ENCODE measurements at places on chromosomes 3 and 15. TPM values are rescaled to one million over a fixed set of nuclear protein-coding genes. Genes with fewer than 3 reads are reported as not detected.
A peak's percentile ranks its signal among the peaks of the same experiment; 100 is the strongest.

The CCDC32 gene
- total RNA-seq, result 24.4 TPM

- H3K4me1 ChIP-seq, result no peaks in the 10 kb centered on the region
- no peak overlapping the region for H3K4me3 ChIP-seq
- DNase-seq, result no peak
- no peaks in the 10 kb centered on the region for H3K27me3 ChIP-seq
- peaks cover 64% of the 10 kb centered on the region for H3K36me3 ChIP-seq
Measured at GRCh38 chr3:12577379-12577778, 20.5 kb downstream of the MKRN2 start.

GRCh38 chr15:101168463-101168824 lies 83.4 kb downstream of the CHSY1 start:
- DNase-seq, result no peak
- H3K4me3 ChIP-seq, result no peak overlapping the region
- H3K36me3 ChIP-seq, result no peaks in the 10 kb centered on the region
- peak overlapping the region; percentile 60 for H3K27ac ChIP-seq

DNA sequence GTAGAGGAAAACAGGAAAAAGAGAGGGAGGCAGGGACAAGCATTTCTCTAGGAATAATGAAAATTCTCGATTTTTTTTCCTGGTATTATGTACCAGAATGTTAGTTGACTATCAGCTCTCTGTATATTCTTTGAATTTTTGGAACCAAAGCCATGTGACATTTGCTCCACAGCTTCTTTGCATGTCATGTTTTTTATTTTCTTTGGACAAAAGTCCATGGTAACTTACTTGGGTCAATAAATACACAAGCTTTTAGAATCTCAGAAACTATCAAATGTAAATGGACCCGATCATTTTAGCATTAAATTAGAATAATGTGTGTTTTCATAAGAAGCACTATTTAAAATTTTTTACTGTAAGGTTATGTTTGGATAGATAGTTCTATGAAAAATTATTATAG lies 320.5 kb downstream of the ZIC1 start:
- no peaks in the 10 kb centered on the region for H3K4me1 ChIP-seq
- no peaks in the 10 kb centered on the region for H3K27me3 ChIP-seq
- no peak overlapping the region for H3K4me3 ChIP-seq
- H3K36me3 ChIP-seq, result no peaks in the 10 kb centered on the region
- H3K27ac ChIP-seq, result no peak overlapping the region
- DNase-seq, result no peak

DNA sequence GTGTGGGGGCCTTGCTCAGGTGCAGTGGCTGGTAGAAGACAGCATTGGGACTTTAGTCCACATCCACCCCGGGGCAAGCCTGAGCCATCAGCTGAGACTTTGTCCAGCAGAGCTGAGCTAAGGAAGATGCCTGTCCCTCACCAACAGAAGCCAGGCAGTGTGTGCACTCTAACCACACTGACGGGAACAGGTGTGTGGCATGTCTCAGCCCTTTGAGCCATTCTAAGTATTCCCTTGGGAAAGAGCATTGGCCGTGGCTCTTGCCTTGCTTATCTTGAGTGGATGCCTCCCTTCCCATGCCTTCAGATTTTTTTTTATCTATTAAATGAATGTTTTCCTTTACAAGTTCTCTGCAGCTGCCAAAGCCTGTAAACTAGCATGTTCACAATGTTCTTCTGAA lies 3.5 kb downstream of the GABRA5 start:
- H3K4me3 ChIP-seq, result no peak overlapping the region
- H3K27me3 ChIP-seq, result peaks cover 15% of the 10 kb centered on the region
- no peaks in the 10 kb centered on the region for H3K4me1 ChIP-seq
- no peaks in the 10 kb centered on the region for H3K36me3 ChIP-seq
- DNase-seq, result no peak

GRCh38 chr3:186311441-186311840 lies 50.6 kb downstream of the DGKG start:
- no peaks in the 10 kb centered on the region for H3K4me1 ChIP-seq
- no peak overlapping the region for H3K4me3 ChIP-seq
- H3K36me3 ChIP-seq, result no peaks in the 10 kb centered on the region
- H3K27ac ChIP-seq, result no peak overlapping the region
- no peaks in the 10 kb centered on the region for H3K27me3 ChIP-seq

DNA sequence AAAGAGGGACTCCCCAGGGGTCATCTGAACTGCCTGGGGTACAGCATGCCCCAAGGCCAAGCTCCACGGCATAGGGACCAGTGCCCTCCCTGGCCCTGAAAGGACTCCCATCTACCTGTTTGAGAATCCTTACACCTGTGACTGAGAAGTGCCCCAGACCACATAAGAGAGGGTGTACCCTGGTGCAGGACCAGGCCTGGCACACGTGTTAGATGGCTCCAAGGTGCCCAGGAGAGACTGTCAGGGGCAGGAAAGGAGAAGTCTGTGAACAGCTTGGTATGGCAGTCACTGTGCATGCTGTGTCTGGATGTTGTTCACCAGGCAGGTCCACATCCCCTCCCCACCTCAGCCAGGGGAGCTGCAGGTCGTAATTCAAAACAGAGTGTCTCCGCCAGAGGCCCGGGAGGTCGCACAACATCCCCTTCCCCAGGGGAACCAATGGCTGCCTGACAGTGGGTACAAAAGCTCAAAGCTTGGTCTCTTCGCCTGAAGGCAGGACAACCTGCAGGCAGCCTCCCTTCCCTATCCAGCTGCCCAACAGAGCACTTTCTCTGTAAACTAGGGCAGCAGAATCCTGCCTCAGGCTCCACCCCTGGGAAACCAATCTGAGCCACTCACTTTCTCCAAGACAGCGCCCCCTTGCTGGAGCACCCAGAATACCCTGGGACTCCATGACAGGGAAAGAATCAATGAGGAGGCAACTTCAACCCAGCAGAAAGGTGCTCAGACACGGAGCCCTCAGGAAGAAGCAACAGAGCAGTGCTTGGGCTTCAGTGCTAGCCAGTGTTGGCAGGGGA lies 3.9 kb downstream of the NUP210 start:
- no peaks in the 10 kb centered on the region for H3K36me3 ChIP-seq
- H3K27ac ChIP-seq, result no peak overlapping the region
- no peaks in the 10 kb centered on the region for H3K4me1 ChIP-seq
- DNase-seq, result no peak
- H3K4me3 ChIP-seq, result no peak overlapping the region
- H3K27me3 ChIP-seq, result peaks cover 9% of the 10 kb centered on the region

- H3K27me3 ChIP-seq, result no peaks in the 10 kb centered on the region
- no peak overlapping the region for H3K27ac ChIP-seq
- no peaks in the 10 kb centered on the region for H3K36me3 ChIP-seq
- no peak for DNase-seq
Measured at GRCh38 chr3:113166357-113166718, 45.0 kb upstream of the BOC start.

DNA sequence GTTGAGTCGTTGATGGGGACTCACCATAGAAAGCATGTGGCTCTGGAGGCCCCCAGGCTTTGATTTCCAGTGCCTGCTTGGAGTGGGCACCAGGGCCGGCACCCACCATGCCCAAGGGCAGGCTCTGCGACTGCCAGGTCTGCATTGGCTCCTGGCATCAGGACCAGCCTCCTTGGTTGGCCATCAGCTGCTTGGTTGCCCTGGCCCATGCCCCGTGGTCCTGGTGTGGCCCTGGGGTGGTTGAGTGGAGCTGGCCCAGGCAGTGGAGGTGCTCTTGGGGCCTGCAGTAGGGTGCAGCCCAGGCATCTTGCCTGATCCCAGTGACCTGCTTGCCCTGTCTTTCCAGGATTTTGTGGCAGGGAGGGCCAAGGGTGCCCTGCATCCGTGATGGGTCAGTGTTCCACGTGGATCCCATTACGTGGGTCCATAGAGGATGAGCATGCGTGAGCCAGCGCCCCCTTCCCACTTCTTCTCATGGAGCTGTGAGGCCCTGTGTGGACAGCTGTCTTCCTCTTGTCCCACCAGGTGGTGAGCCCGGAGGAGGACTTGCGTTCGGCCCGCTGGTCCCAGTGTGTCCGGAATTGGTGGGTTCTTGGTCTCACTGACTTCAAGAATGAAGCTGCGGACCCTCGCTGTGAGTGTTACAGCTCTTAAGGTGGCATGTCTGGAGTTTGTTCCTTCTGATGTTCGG lies 187.0 kb downstream of the UBE3A start:
- DNase-seq, result no peak
- no peaks in the 10 kb centered on the region for H3K27me3 ChIP-seq
- H3K4me1 ChIP-seq, result no peaks in the 10 kb centered on the region
- H3K4me3 ChIP-seq, result no peak overlapping the region
- H3K36me3 ChIP-seq, result no peaks in the 10 kb centered on the region
- no peak overlapping the region for H3K27ac ChIP-seq

DNA sequence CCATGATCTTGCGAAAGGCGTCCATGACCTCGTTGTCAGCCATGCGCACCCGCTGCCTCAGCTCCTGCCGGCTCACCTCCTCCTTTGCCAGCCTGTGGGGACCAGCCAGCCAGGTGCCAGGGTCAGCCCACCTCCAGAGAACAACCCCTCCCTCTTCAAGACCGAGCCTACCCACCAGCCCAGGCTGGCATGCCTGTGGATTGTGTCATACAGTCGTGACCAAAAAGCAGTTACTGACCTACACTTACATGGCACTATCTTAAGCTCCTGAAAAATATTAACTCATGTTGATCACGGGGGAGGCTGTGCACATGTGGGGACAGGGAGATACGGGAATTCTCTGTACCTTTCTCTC lies 10.7 kb upstream of the CAMK1 start:
- DNase-seq, result no peak
- no peaks in the 10 kb centered on the region for H3K27me3 ChIP-seq
- H3K4me1 ChIP-seq, result peaks cover 16% of the 10 kb centered on the region

DNA sequence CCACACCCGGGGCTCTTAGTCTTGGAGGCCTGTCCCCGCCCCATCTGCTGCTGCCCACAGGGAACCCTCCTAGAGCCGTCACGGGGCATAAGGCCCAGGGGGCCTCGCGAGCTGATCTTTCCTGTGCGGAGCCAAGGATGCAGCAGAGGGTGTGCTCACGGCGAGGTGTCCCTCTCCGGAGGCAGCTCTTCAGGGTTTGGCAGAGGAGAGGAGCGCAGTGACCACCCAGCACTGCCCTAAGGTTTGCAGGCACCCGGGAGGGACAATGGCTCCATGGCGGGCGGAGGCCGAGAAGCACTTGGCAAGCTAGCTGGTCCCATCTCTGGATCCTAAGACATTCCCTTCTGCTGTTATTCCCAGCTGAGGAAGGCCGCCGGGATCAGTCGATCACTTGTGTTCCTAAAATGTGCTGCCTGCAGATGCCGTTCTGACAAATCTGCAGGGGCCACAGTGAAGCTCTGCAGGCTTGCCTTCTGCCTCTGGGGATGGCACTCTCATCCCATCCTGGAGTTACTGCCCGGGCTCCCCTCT lies 47.4 kb upstream of the PCSK6 start:
- H3K36me3 ChIP-seq, result no peaks in the 10 kb centered on the region
- H3K4me3 ChIP-seq, result no peak overlapping the region
- no peaks in the 10 kb centered on the region for H3K27me3 ChIP-seq
- peak; percentile 32 for DNase-seq
